ENCODE measurements at places on chromosomes 5 and 9. TPM values are rescaled to one million over a fixed set of nuclear protein-coding genes. Genes with fewer than 3 reads are reported as not detected.

GRCh38 chr9:6128030-6128429 is 87.6 kb upstream of the IL33 start:
- no peak for DNase-seq

DNA sequence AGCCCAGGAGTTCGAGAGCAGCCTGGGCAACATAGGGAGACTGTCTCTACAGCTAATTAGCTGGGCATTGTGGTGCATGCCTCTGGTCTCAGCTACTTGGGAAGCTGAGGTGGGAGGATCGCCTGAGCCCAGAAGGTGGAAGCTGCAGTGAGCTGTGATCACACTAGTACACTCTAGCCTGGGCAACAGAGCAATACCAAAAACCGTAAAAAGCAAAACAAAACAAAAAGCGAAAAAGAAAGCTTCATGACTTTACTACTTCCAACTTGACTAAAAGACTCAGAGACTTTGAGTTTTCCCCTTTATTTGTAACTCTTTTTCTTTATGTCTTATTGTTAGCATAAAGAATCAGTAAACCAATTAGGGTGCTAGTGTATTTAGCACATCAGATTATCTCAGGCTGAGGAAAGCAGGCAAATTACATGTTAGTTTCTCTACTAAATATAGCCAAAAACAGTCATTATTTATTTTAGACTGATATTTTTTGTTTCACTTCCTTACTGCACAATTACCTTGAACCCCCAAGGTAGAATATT is 5.4 kb downstream of the RAD17 start:
- no peak for DNase-seq

GRCh38 chr9:121171236-121171635 is 30.4 kb downstream of the RAB14 start:
- no peak for DNase-seq

DNA sequence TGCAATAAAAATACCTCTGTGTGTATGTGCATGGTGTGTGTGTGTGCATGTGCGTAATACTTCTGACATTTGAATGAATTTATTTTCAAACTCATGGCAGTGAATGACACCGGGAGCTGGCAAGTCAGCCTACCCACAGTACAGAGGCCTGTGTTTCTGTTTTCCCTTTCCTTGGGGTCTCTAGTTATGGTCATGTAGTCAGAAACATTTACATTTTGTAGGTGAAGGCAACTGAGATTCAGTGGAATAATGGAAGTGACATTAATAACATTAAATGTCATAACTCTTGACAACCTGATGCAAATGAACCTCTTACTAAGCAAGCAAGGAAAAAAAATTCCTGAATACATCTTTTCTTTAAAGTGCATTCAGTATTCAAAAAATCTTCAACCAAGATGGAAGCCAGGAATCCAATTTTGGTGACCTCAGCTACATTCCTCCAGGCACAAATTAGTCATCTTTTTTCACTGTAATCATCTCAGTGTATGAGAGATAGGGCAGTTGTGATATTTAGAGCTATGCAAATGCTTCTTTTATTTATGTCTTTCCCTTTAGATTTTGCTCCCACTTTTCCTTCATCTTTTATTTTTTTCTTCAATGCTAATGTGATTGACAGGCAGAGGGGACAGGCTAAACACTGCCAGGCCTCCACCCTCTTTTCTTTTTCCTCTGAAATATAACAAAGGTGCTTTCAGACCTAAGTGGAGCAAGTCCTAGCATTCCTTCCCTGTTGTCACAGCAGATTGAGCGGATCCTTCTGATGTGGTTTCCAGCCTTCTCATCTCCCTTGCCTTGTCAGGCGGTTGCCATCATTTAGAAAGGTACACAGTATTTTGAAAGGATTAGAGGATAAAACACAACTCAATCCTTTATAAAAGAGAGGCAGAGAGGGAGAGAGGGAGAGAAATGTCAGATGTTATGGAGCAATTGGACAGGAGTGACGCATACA is 569.8 kb upstream of the ADAMTS16 start:
- DNase-seq, result no peak

The ZNF658 gene
- 3.3 TPM for polyA plus RNA-seq

Data from heart right ventricle (tissue), 16 donors.